Cardiac septum (tissue), 1 donor: ENCODE measurements at places on chromosomes 13 and 19. TPM values are rescaled to one million over a fixed set of nuclear protein-coding genes. Genes with fewer than 3 reads are reported as not detected.

DNA sequence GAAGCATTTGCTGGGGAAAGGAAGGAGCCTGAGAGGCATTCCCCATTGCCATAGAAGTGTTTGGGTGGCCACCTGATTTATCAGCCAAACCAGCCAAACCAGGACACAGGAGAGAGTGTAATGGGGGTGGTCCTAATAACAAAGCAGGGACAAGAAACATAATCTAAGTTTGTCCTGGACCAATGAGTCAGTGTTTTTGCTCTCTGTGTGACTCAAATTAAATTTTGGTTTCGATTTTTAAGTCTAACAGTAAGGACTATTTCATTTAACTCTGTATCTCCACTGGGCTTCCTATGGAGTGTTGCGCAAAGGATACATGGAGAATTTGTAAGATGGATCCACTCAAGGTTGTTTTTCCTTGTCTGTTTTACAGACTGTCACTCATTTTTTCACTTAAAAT is 19.5 kb upstream of the TRPC4 start:
- no peak for DNase-seq

DNA sequence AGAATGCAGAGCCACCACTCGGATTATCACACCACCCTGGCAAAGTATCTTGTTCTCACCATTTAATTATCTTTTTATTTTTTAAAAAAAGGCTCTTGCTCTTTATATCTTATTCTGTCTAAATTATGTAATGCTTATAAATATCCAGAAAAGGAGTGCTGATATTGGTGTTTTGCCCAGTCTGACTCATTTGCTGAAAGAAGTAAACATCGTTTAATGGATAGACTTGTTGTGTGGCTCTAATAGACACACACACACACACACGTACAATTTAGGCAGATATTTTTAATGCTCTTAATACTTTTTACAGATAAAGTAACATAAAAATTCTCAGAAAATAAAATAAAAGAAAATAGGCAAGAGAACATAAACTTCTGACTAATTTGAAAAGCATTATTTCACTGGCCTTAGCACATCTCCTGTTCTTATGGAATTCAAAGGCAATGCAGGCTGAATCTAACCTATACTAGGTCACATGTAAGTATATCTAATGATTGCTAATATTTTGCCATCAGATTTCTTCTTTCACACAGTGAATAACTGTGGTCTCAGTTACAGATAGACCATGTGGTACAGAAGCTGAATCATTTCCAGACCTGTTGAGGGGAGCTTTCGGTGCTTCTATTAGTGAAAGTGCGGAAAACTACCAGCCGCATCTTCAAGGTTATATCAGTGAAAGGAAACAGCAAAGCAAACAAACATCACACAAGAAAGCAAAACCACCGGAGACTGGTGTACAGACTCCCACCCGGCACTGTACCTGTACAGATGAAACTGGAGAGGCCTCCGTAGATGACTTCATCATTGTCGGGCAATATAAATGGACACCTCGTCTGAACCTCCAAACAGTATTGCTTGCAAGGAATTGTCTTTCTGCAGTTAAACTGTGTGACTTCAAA is 642.1 kb upstream of the ARGLU1 start:
- DNase-seq: no peak

DNA sequence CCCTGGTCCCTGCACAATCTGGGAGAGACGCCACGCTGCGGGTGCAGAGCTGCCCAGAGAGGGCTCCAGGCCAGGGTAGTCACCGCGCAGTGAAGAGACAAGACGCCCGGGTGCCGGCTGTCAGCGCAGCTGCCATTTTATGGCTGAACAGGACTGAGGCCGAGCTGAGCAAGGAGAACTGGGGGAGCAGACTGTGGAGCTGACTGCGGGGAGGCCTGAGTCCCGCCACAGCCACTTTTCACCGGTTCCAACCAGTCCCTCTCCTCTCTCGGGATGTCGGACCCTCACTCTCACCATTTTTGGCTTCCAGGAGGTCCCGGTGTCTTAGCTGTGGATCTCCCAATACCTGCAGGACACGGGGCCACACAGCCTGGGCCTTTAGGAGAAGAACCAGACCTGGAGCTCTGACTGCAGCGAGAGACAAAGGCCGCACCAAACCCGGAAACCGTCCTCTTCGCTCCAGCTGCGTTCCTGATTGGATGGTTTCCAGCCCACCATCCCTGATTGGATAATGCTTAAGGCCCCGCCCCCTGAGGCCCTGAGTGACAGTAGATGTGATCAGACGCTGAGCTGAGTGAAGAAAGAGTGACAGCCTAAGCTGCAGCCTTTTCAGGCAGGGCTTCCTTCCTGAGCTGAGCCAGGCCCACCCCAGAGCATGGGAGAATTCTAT is at the start of gene ZNF626:
ZNF626 (minus strand) TSS at position 422 of the 670 bp plus-strand sequence; CDS start at position 297, 125 bp downstream.
- DNase-seq: peak; percentile 96

GRCh38 chr19:16446724-16447368 is 24.9 kb downstream of the EPS15L1 start:
- DNase-seq: peak; percentile 94

Gene KLK4
- total RNA-seq: not detected
